A549 (cell line): ENCODE measurements at places on chromosomes 7 and 10. TPM values are rescaled to one million over a fixed set of nuclear protein-coding genes. Genes with fewer than 3 reads are reported as not detected.

- DNase-seq, result no peak
Observed at GRCh38 chr10:119026301-119027110, 3.0 kb upstream of the NANOS1 start.

- no peak for DNase-seq
Observed at GRCh38 chr7:28533267-28533666, 120.9 kb downstream of the CREB5 start.

- no peak for DNase-seq
Observed at GRCh38 chr10:131730771-131731497, 169.9 kb upstream of the PPP2R2D start.

DNA sequence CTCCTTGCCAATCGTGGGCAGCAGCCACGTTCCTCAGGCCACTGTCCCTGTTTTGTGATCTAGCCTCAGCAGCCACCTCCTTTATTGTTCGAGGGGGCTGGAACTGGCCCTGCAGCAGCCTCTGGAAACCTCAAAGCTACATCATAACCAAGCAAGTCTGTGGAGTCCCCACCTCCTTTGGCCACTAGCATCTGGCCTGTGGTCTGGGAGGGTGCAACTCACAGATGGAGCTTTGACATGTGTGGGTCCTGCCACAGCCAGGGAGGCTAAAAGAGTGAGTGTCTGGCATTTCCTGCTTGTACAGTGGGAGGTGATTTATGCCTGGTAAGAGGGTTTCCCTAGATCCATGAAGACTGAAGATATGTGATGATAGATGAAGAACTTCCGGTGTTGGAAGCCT lies 32.3 kb upstream of the NUB1 start:
- no peak for DNase-seq

- no peak for DNase-seq
Observed at GRCh38 chr7:94513565-94513860, 3.9 kb downstream of the CASD1 start.

DNA sequence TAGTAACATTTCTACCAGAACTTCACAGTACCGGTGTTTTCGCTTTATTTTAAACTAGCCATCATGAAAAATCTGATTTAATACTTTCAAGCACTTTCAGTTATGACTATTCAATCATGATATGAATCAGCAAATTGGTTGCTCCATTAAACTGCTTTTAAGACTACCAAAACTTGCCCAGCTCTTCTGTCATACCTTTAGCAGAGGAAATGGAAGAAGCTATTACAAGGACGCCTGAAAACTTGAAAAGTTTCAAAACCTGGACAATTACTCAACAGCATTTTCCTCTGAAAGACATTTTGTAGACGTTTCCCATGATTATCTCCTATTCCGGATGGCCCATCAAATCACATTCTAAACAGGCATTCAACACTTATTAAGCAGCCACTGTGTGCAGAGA lies 2.0 kb downstream of the JAZF1 start:
- no peak for DNase-seq

DNA sequence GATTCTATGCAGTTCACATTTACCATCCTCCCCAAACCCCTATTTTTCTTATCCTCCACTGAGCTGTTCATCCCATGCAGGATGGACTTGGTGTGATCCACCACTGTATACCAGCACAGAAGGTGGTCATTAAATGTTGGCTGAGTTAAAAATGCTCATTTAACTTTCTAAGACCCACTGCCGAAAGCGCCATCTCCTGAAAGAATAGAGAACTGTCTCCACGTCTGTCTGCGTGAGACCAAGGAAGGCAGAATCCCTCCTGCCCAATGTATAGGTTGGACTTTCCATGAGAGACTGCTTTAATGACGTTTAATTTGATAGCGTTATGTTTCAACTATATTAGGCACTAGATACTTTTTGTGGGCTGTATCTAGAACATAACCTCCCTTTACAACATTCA lies 124.3 kb downstream of the GPAM start:
- no peak for DNase-seq

DNA sequence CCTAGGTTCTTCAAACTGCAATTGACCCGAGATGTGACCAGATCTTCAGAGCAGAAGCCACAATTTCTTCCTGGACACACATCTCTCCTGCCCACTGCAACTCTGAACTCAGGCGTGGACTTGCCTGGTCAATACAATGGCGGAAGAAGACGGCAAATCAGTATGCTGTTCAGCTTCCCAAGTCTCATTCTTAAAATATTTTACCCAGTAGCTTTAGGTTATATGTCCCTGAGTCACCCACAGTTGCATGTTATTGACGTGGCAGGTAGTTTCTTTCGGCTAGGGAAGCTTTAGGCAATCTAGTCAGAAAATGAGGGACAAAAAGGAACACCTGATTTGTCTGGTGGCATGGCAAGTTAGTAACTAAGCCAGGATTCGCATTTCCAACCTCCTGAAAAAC lies 22.5 kb downstream of the CEP41 start:
- DNase-seq, result no peak

- no peak for DNase-seq
Observed at GRCh38 chr7:57651006-57651405, 201.0 kb downstream of the ZNF716 start.

DNA sequence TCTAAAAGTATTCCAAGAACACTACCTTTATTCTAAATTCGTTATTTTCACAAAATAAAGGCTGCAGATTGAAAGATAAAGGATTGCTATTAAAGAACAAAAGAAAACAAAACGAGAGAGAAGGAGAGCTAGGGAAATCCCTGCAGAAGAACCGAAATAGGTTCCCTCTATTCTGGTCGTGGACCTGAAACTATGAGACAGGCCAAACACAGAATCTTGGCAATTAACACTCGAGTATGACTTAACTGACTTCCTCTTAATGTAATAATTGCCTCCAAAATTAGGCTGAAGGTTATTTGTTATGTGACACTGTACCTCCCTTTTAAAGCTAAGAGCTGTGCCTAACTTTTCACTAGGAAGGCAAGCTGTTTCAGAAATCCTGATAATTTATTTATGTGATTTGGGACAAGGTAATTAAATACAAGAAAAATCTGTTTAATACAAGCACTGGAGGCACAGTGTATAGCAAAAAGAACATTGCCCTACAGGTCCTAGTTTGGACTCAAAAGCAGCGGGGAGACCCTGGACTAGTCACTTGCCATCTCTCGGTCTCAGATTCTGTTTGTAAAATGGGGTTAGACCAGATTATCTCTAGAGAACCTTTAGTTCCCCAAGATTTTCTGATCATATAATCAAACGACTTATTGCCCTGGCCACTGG lies 11.6 kb downstream of the NAMPT start:
- no peak for DNase-seq

DNA sequence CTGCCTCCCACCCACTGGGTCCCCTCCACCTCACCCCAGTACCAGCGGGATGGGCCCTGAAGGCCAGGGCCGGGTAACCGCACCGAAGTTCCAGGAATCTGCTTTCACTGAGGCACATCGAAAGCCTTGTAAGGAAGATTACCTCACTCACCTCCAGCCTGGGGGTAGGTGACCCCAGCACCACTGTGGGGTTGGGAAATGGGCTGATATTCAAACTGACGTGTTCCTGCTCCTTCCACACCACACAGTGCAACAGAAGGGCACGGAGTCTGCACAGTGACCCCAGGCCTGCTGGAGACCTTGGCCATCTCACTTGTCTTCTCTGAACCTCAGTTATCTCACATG lies 29.8 kb downstream of the NPS start:
- DNase-seq, result no peak

DNA sequence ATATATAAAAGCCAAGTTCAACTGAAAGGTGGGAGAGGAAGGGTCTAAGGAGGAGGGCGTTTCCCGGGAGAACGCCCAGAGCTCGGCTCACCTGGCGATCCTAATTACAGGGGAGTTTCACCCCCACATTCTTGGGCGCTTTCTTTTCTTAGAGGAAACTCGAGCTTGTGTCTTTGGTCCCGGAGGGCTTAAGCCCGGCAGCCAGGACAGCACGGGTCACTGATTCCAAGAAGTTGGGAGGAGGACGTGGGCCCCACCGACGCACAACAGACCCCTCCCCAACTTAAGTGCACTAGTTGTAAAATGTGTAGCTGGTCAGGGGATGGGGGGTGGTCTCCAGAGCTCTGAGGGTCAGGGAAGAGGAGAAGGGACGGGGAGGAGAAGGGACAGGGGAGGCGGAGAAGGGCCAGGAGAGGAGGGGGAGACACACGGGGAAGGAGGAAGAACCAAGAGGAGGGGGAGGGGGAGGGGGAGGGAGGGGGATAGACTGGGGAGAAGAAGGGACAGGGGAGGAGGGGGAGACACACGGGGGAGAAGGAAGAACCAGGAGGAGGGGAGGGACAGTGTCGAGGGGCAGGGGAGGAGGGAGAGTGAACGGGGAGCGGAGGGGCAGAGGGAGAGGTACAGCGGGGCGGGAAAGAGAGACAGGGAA lies 874 bp downstream of the BAIAP2L1 start:
- DNase-seq, result peak; percentile 49

- no peak for DNase-seq
Observed at GRCh38 chr10:112349521-112350085, 24.3 kb upstream of the ACSL5 start.

GRCh38 chr7:7979558-7979957 lies 11.0 kb downstream of the GLCCI1 start:
- DNase-seq, result no peak

DNA sequence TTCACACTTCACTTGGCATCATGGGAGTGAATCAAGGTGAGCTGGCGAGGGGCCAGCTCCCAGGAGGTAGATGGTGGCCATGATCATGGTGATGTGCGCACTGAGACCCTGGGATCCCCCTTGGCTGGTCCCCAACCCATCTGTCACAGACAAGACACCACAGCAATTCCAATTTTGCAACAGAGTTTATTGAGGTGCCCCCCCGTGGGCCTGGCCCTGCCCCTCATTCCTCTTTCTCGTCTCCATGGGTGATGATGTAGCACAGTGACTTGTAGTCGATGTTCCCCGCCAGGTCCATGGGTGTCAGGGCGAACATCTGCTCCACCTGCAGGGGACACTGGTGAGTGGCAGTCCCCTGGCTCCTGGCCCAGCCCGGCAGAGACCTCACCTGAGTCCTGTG lies 2.4 kb downstream of the MYL7 start:
- no peak for DNase-seq

- DNase-seq, result no peak
Observed at GRCh38 chr10:88017781-88018180, 154.4 kb downstream of the PTEN start.

GRCh38 chr10:73601486-73601921 lies 10.4 kb upstream of the USP54 start:
- peak; percentile 42 for DNase-seq

- no peak for DNase-seq
Observed at GRCh38 chr7:20326342-20326741, 4.4 kb upstream of the ITGB8 start.

GRCh38 chr7:86965727-86966120 lies 93.7 kb downstream of the ELAPOR2 start:
- DNase-seq, result no peak

- no peak for DNase-seq
Observed at GRCh38 chr10:124332426-124332825, 86.3 kb downstream of the OAT start.

DNA sequence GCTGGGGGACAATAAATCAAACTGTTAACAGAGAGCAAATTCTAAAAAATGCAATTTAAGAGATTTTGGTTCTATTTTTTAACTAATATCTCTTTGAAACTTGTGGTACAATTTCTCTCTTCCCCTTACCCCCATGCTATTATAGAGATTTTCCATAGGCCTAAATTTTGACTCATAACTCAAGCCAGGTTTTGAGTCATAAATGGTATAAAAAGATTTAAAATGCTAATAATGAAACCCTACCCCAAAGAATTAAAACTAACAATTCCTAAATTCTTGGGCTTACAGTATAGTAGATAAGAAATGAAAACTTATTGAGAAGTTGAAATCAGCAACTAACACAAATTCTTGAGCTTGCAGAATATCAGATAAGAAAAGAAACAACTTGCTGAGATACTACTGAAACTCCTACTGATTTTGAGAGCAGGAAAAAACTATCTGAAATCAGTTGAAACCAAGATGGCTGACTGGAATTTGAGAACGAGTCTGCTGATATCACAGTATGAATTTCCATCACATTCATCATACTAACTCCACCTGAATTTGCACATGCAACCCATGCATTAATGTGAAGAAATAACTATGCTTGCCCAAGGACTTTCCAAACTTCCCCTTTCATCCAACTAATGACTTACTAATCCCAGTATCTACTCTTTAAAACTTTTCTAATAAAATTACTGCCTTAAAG lies 36.3 kb downstream of the POT1 start:
- no peak for DNase-seq

DNA sequence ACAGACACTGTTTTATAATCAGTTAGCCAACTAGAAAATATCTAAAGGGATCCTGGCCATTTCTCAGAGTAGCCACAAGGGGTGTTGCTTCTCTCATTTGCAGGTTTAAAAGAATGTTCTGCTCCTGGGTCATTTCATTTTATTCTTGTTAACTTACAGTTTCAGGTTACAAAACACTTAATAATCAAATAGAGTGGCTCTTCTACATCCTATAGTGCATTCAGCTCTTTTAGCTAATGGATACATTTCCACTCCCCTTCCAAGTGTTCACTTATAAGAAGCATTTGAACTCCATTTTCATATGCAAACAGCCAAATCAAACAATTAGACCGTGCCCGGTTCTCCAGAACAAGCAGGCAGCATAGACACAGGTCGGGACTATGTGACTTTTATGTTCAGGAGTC lies 117.5 kb downstream of the TRIL start:
- DNase-seq, result peak; percentile 23

DNA sequence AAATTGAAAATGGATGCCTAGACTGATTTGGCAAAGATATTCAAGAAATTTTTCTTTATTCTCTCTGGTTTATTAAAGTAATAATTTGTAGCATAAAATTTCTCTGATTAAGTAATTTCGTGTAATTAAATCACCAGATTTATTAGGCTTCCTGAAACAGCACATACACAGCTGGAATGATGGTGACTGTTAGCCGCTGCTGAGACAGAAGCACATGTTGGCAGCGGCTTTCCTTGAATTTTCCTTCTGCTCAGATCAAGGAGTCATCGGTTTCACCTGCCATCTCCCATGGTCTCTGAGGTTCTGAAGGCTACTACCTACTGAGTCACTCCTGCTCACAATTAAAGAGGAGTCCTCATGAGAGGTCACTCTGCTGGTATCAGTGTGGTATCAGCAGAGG lies 101.5 kb downstream of the GFRA1 start:
- DNase-seq, result no peak

DNA sequence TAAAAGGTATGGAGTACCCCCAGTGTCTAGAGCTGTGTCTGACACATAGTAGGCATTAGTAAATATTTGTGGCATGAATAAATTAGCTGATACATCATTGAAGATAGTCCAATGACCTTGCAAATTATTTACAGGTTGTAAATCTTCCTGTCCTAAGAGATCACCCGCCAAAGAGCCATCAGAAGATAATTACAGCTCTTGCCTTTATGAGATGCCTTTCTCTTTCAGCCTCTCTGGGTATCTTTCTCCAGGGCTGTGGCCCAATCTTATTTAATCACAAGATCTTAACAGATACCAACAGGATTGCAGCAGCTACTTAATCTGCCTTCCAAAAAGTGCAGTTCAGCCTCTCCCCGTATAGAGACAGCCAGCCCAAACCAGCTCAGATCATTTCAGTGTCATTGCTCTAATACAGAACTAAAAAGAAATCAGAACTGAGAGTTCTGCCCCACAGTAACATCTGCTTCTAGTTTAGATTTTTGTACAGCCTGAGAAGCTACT lies 41.5 kb downstream of the MYOF start:
- no peak for DNase-seq

PAXIP1 gene
- 15.2 to 15.5 TPM (median 15.3 TPM) in 3 replicates for polyA plus RNA-seq

GHRHR gene
- not detected in 3 replicates for polyA plus RNA-seq

LRIT1 gene
- not detected in 3 replicates for polyA plus RNA-seq

HOXA3 gene
- 5.8 to 11.4 TPM (median 8.7 TPM) in 3 replicates for polyA plus RNA-seq

PRKAR2B gene
- 2.7 to 3.6 TPM (median 3.0 TPM) in 3 replicates for polyA plus RNA-seq

PLXDC2 gene
- 0.03 to 0.08 TPM (median 0.07 TPM) in 3 replicates for polyA plus RNA-seq

FERD3L gene
- polyA plus RNA-seq, result not detected in 3 replicates

CALN1 gene
- not detected in 3 replicates for polyA plus RNA-seq

ANKRD61 gene
- 0.37 to 0.49 TPM (median 0.41 TPM) in 3 replicates for polyA plus RNA-seq
